NB4 (cell line): ENCODE measurements at places on chromosomes 7 and 10.

DNA sequence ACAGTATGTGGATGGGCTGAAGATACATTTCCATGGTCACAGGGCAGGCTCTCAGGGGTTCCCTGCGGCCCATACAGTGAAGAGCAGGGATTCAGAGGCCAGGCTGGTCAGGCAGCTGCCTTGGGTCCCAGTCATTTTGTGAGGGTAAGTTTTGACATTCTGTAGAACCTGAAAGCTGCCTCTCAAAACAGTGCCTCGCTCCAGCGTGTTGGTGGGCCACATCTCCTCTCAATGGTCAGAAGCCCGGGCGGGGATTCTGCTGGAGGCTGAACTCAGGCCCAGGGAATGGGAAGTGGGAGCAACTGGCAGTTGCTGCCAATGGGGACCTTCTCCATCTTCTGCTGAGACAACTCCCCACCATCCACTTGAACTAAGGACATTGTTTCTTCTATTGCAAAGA lies 190.0 kb downstream of the PTPN20 start:
- DNase-seq, result no peak

GRCh38 chr10:97514344-97514743 lies 15.6 kb downstream of the UBTD1 start:
- DNase-seq, result no peak

- DNase-seq, result no peak
Measured at GRCh38 chr10:633279-634245, 55.9 kb downstream of the DIP2C start.

DNA sequence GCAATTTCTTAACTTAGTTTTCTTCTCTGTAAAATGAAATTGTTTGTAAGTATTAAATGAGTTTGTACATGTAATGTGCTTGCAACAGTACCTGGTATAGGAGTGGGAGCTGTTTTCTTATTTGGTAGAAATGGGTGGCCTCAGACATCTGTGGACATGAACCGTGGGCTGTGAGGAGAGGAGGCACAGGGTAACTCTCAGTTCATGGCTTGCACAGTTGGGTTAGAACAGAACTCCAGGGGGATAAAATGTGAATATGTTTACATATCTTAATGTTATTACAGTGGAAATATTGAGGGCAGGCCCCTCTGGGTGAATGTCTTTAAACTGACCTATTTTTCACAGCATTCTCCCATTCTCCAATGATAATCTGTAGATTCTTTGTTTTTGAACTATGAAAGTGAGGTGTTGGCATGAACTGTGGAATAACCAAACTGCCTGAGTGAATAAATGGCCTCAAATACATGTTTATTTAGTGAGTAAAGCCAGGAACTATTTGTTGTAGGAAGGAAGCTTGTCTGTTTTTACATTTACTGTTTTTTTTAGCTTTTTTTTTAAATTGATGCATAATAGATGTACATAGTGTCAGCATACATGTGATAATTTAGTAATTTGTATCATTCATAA lies 2.6 kb downstream of the ABCA13 start:
- DNase-seq, result no peak

- no peak for DNase-seq
Measured at GRCh38 chr10:78784546-78784945, 284.2 kb upstream of the ZMIZ1 start.

DNA sequence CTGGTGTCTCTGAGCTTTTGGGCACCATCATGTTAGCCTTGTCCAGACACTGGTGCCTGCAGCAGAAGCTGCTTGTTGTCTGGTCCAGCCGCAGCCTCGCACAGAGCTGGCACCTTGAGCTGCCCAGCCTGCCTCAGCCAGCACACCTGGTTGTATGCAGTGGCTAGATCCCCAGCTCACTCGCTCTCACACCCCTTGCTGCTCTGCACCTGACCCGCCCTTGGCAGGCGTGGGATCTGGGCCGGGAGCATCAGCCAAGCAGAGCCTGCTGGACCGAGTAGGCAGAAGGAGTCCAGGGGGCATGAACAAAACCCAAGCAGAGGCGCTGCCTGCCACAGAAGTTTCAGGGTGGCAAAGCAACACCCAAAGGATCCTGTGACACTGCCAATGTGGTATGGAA lies 79.7 kb upstream of the ITGB1 start:
- no peak for DNase-seq

GRCh38 chr10:33298893-33299292 lies 35.6 kb downstream of the NRP1 start:
- DNase-seq, result no peak

DNA sequence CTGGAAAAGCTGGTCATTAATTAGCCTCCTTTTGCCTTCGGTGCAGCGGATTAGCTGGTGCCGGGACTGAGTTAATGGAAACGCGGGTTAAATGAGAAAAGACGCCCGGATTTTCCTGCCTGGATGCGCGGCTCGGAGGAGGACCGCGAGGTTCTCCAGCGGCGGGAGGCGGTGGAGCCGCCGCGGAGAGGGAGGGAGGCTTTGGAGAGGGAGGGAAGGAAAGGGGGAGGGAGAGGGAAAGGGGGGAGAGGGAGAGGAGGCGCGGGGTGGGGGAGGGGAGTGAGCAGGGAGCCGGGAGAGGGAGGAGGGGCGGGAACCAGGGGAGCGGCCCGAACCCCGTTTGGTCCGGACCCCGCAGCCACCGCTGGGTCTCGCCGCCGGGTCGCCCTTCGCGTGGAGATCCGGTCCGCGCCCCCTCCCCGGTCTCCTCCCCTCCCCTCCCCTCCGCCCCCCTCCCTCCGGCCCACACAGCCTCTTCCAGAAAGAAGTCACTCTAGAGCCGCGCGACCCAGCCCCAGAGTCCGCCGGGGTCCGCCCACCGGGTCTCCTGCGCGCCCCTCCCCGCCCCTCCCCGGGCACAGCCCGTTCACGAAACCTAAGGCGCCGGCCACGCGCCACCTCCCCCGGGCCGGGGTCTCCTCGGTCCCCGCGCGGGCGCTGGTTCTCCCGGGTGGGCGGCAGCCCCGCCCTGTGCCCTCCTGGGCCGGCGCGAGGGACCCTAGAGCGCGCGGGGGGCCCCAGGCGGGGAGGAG lies 347.5 kb downstream of the DNAJB6 start:
- DNase-seq, result no peak

DNA sequence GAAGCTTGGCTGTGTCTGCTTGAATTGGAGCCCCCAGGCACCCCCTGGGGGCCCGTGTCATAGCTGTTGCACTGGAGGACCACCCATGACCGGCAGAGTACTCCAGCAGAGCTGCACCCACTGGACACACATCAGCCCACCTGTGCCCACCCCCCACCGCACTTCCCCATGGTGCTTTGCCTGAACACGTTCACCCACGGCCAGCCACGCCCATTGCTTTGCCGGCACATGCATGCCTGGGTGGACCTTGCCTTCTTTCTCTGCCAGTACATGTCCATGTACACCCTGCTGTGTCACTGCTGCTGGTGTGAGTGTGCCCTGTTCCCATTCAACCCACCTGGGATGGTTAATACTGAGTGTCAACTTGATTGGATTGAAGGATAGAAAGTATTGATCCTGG lies 88.7 kb downstream of the SAMD9 start:
- no peak for DNase-seq

DNA sequence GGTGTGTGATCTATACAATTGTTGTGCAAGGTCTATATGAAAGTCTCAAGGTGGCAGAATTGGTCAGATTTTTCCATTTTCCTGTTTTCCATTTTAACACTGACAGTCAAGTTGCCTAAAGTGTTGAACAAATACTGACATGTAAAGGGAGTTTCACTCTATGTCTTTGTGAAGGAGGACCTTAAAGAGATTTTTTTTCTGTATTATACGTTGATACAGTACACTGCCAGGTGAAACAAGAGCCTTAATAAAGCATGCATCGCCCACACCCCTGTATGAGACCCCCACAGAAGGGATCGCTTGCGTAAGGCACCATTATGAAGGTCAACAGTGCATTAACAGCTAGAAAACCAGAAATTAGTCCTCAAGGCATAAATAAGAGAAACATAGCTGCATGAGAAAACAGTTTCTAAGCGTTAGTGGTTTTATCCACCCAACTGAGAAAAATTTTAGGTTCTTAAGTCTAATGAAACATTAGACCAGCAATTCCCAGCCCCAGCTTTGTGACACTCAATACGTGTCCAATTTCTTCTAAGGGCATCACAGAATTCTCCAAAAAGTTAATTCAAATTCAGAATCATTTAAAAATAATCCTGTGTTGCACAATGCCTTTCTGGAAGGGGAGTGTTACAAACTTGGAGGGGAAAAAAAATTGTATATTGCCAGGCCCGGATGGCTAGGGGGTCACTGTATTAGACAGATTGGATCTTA lies 6.9 kb downstream of the KLF6 start:
- no peak for DNase-seq

DNA sequence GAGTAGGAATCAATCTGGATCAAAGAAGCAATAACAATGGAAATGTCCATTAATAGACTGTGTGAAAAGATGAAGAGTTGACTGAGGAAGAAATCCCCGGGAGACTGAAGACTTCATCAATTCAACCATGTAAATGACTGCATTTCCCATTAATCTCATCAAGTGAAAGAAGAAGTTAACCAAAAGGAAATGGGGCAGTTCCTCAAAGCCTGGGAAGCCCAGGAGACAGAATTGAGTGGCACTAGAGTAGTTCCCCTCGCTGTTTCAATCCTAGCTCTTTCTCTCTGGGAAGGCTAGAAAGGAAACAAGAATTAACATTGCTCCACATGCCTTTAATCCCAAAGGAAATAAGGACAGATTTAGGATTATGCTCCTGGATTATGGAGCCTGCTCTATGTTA lies 4.8 kb upstream of the OR6V1 start:
- no peak for DNase-seq

GRCh38 chr10:44394696-44395381 lies 9.9 kb upstream of the CXCL12 start:
- DNase-seq, result no peak

DNA sequence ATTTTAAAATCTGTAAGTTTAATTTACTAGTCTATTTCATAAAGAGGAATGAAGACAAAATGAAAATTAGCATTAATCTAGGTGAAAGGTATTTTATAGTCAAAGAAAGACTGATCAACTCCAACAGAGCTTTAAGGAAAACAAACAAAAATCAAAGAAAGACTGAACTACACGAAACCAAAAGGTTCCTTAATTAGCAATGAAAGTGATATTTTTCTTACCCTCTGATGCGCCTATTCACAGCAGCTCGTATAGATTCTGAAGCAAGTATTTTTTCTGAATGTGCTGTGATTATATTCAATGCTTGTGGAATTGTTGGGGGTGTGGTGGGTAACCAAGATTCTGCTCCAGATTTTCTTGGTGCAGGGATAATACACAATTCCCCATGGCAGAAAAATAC lies 11.8 kb downstream of the ECD start:
- DNase-seq, result no peak

- no peak for DNase-seq
Measured at GRCh38 chr10:101773923-101774588, 1.9 kb downstream of the FGF8 start.

GRCh38 chr10:125265579-125265955 lies 105.2 kb upstream of the CTBP2 start:
- DNase-seq, result no peak

DNA sequence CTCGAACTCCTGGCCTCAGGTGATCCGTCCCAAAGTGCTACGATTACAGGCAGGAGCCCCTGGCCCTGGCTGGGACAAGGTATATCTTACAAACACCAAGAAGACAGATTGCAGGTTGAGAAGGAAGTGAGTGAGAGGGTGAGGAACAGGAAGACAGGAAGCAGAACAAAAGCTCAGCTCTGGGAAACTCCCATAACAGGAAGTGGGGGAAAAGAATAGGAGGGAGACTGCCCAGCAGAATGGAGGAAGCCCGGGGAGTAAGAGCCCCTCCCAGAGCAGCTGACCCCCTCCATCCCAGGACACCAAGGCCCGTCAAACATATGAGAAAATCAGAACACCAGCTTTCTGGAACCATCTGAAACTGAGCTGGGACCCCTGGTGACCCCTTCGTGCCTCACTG lies 2.9 kb downstream of the TECPR1 start:
- no peak for DNase-seq

GRCh38 chr7:36284456-36285090 lies 105.1 kb upstream of the ANLN start:
- DNase-seq, result peak; percentile 90

DNA sequence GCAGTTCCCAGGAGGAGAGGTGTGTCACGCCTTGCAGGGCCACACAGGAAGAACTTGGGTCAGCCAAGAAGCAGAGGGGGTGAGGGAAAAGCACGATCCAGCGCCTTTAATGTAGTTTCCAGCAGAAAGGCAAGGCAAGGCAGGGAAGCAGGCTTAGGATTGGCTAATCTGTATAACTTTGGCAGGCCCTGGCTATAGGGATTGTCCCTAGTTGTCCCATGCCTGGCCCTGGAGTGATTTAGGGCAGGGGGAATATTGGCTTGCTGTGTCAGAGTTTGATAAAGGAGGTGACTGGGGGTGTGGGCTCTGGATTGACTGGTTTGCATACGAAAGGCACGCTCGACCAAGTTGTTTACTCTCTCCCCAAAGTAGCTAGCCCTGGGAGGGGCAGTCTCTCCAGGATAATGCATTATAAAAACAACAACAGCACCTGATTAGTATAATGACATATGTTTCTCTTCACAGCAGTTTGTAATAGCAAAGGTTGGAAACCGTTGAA lies 44.5 kb downstream of the RBM28 start:
- no peak for DNase-seq

DNA sequence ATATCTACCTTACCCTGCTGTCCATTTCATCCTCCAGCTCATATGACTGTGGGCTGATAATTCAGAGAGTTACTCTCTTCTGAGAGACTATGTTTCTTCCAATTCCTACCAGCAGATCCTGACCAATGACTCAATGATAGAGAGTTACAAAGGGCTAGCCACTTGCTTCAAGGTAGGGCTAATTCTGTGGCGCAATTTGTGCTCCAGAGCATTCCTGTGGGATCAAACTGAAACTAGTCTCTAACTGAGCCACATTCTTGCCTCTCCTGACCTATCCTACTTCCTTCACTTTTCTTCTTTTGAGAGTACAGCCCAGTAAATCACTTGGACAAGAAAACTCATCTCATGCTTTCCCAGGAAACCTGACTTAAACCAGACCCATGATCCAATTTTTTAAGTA lies 17.9 kb upstream of the ASZ1 start:
- no peak for DNase-seq

GRCh38 chr7:92657391-92657790 lies 67.2 kb upstream of the FAM133B start:
- no peak for DNase-seq

GRCh38 chr10:108783897-108784296 lies 1139.4 kb downstream of the XPNPEP1 start:
- DNase-seq, result peak; percentile 77

GRCh38 chr10:105104297-105104696 lies 463.2 kb downstream of the SORCS3 start:
- no peak for DNase-seq

- no peak for DNase-seq
Measured at GRCh38 chr10:124267231-124267885, 151.4 kb downstream of the OAT start.

DNA sequence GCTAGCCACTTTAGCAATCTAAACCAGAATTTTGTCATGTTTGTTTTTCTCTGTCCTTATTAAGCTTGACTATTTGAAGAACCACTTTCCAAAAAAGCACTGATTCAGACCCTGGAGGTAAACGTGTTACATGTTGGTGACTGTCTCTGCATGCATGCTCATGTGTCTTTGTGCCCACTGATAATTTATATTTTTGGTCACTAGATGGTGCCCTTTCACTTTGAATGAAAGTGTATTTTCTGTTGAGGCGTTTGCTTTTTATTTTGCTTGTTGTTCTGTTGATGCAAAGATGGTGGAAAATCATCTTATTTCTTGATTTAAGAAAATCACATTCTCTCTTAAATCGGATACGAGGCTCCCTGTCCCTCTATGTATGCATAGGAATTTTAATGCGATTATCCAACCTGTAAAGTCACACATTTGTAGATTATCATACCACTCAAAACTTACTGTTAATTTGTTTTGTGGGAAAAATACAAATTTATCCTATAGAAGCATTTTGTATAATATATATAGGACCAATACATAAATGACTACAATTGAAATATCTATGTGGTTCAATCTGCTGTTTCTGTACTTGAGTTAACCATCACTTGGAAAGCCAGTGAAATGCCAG lies 269.3 kb downstream of the BICC1 start:
- DNase-seq, result peak; percentile 44
